ENCODE measurements at places on chromosomes 7 and 10. TPM values are rescaled to one million over a fixed set of nuclear protein-coding genes. Genes with fewer than 3 reads are reported as not detected.

DNA sequence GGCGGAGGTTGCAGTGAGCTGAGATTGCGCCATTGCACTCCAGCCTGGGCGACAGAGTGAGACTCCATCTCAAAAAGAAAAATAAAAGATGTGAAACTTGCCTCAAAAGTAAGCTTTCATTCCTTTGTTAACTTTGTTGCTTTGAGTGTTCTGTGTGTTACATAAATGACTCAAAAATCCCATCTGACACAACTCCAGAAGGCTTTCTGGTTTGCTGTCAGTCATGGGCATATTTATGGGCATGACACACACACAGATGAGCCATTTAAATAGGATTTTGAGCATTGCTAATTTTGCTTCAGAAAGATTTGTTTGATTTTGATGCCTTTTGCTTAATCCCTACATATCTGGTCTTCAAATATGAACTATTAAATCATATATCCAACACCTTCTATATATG lies 82.6 kb downstream of the CACNB2 start:
- no peak for DNase-seq

DNA sequence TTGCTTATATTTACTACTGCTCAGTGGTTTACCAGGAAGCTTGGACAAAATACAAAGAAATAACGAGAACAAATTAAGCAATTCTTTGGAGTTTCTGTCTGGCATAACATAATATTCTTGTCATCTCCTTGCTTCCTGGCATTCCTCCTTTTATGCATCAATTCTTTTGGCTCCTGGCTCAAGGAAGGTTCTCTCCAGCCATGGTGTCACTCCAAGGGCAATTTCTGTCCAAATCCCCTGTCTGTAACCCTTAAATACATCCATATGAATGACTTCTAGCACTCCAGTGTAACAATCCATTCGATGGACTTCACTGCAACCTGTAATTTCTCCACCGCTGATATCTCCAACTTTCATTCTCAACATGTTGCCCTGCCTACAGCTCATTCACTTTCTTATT lies 617.7 kb upstream of the ANKRD30A start:
- DNase-seq = no peak

DNA sequence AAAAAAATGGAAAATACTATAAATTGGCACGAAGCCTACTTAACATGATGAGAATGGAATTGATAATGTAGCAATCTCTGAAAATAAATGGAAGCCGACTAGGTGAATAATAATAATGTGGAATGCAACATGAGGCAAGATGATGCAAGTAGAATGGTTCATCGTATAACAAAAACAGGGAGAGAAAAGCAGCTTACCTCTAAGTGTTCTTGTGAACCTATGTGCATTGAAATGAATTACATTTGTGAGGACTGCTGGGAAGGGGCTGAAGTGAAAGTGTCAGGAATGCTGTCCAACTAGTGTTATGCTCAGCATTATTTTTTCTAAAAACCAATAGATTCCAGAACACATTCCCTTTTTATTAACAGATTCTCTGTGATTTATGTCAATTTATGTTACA lies 440.6 kb upstream of the LRRN3 start:
- DNase-seq = no peak

DNA sequence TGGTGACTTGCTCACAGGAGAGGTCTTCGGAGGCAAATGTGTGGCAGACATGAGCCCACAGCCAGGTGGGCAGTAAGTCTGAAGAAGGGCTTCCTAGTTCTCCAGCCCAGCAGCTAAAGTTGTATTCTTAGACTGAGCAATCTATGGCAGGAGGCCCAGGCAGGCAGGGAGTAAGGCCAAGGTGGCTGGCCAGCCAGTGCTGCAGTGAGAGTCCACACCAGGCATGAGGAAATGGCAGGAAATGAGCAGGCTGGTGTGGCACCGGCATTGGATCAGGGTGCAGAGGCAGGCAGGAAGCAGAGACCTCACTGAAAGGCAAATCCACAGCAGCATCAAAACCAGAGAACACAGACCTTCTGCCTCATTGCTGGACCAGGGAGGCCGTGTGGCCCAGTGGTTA lies 84.6 kb upstream of the PDE1C start:
- peak; percentile 85 for DNase-seq

GRCh38 chr7:103988468-103989199 lies 824 bp downstream of the RELN start:
- no peak for DNase-seq

GRCh38 chr7:141208539-141208938 lies 134.7 kb downstream of the TMEM178B start:
- no peak for DNase-seq

DNA sequence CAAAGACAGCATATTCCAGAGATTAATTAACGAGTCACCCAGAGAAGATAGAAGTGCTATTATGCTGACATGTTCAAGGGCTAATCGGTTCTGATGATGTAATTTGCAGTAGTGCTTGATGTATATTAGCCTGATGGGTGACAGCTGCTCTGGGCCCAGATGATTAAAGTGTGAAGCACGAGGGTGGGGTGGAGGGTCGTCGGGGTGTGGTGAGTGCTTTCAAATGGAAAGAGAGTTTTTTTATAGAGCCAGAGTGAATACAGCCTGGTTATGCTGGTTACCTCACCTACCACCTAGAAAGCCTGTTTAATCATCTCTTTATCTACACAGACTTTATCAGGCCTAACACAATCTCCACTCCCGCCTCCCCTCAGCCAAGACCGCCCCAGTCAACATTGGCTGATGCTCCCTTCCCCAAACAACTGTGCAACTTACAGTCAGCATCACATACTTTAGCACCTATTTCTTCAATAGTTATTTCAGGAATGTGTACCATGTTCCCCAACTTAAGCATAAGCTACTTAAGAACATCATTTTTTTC lies 11.5 kb upstream of the STN1 start:
- no peak for DNase-seq

DNA sequence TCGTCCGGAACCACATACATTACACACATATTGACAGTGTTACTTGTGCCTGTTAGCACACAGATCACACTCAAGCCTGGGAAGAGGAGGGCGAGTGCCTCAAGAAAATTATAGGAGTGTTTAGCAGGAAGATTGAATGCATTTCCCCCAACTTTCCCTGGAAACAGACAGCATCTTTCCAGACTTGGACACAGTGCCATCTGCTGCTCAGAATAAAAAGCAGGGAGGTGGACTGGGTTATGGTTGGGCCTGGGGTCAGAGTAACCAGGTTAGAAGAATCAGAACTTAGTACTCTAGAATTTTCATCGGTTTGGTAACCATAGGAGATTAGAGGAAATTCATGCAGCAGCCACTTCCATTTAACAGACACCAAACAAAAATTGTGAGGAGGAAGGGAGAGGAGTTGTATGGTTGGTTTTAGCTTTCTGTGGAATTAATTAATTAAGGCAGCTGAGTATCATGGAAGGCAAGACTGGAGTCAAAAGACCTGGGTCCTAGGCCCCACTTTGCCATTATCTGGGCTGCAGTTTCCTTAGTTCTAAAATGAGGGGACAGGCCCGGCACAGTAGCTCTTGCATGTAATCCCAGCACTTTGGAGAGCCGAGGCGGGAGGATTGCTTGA lies 43.4 kb upstream of the OPTN start:
- no peak for DNase-seq

DNA sequence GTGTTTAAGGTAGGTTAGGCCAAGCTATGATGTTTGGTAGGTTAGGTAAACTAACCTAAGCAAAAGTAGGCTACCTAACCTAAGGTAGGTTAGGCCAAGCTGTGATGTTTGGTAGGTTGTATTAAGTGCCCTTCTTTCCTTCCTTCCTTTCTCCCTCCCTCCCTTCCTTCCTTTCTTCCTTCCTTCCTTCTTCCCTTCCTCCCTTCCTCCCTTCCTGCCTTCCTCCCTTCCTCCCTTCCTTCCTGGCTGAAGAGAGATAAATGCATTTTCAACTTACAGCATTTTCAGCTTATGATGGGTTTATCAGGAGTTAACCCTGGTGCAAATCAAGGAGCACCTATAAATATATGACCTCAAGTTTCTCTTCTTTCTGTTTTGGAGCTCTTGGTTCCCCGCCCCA lies 56.2 kb downstream of the SND1 start:
- DNase-seq = no peak

GRCh38 chr7:133819695-133820094 lies 307.4 kb upstream of the LRGUK start:
- DNase-seq = no peak

GRCh38 chr7:48244864-48245271 lies 73.6 kb downstream of the ABCA13 start:
- DNase-seq = no peak

DNA sequence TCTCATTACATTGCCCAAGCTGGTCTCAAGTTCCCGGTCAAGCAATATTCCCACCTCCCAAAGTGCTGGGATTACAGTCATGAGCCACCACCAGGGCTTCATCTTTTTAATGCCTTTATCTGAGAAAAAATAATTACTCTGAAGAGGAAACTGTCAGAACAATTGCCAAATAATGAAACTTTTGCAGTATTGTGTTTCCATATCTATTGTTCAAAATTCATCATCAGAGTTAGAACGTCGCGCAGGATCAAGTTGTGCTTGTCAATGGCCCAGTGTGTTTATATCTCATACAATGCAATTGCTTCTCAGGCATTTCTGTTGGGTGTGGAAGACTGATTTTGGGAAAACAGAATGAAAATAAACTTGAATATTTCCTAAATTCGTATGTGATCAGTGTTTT lies 143.1 kb downstream of the ARID5B start:
- no peak for DNase-seq

DNA sequence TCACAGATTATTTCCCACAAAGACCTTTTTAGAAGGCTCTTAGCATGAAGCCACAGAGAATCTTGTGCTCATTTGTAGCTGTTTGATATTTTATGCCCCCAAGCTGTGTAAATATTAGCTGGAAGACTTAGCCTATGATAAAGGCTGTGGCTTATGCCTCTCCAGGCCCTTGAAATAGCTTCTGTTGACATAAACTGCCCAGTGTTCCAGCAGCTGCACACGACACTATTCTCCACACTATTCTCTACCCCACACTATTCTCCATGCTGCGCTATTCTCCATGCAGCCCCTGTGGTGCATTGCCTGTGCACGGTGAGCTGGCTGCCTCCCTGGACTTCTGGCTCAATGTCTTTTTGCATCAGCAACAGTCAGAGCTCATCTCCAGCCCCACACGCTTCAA lies 13.1 kb downstream of the DDC start:
- DNase-seq = no peak

- DNase-seq = peak; percentile 82
These were observed 220.9 kb upstream of the MKLN1 start for GRCh38 chr7:131106681-131107336.

- DNase-seq = peak; percentile 77
These were observed 21.3 kb upstream of the HERPUD2 start for GRCh38 chr7:35716038-35716803.

GRCh38 chr7:130488392-130489139 lies 3.3 kb upstream of the MEST start:
- no peak for DNase-seq

GRCh38 chr7:90749262-90749661 lies 153.1 kb downstream of the CDK14 start:
- DNase-seq = no peak

SLC26A5 gene
- total RNA-seq = 0.78 TPM

BBS9 gene
- 19.9 TPM for total RNA-seq

SEC23IP gene
- 48.4 TPM for total RNA-seq

BTAF1 gene
- 45.2 TPM for total RNA-seq

All from aorta (tissue), 5 donors.